ENCODE measurements at places on chromosomes 6 and 20.

DNA sequence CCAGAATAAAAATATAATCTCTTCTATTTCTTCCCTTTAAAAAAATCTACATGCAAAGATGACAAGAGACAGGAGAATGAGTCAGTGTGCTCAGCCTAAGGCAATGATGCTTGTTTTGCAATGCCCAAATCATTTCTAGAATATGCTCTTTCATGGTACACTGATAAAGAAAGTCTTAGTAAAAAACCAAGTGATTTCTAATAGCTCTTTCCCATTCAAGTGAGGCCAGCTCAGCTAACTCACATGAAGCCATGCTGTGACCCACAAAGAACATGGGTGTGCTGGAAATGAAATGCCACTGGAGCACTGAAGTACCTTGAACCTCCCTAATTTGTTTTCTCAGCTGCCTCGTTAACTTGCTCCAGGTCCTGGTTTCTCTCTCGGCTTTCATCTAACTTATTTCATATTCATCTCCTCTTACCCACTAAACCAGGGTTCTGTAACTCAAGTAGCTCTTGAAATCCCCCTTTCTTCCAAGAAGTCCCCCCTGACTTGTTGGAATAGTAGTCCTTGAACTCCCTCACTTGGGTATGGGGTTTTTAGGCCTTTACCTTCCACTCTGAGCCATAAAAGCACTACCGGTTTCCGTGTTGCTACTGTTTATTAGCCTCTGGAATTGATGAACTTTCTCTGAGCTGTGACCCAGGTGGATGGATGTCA is 92.7 kb downstream of the IRF4 start:
- no peak for DNase-seq

DNA sequence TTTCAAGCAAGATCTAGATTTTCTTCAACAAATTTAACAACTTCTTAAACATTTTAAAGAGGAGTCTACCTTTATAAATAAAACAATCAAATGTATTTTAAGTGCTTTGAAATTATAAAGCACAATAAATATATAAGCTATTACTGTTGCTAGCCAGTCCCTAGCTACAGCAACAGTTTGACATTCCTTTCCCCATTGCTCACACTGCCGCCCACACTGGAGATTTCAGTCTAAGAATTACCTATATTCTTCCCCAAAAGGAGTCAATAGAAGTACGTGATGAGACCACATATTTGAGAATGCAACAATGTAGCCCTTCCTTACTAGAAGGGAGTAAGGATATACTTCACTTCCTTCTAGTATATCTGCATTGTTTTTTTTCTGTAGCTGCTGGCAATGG is 65.3 kb upstream of the RNF146 start:
- DNase-seq, result no peak

DNA sequence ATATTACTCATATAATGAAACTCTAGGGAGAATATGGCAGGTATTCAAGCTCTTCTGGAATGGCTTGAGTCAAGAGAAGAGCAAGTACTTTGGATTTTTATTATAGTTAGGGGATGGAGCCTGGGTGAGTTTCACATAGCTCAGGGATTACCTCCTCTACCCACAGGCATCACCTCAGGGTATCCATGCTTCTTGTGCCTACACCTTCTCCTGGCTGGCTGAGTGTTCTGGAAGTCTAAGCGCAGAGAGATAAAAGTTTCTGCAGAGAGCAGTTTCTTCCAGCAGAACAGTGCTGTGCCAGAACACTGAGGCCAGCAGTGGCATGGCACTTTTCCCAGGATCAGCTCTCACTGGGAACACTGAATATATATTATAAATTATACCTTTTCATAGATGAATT is 199.7 kb upstream of the KCNQ5 start:
- DNase-seq, result no peak

- no peak for DNase-seq
These were observed 15.5 kb upstream of the MYMX start for GRCh38 chr6:44201200-44201599.

All from DMS153 (cell line).